ENCODE measurements at places on chromosomes 11 and 22. TPM values are rescaled to one million over a fixed set of nuclear protein-coding genes. Genes with fewer than 3 reads are reported as not detected.

NFAM1 gene
- 0.05 TPM for total RNA-seq

TSPAN18 gene
- total RNA-seq: 1.5 TPM

TRIOBP gene
- total RNA-seq: 33.3 TPM

DGCR6 gene
- total RNA-seq: 1.5 TPM

FAM180B gene
- total RNA-seq: 0.19 TPM

PIK3IP1 gene
- total RNA-seq: 12.4 TPM

C11orf52 gene
- not detected for total RNA-seq

SLC22A24 gene
- total RNA-seq: not detected

OR52H1 gene
- total RNA-seq: not detected

ARHGAP20 gene
- total RNA-seq: not detected

LRRN4CL gene
- total RNA-seq: 0.16 TPM

RBM4B gene
- 15.6 TPM for total RNA-seq

SYT8 gene
- not detected for total RNA-seq

NLRX1 gene
- 23.3 TPM for total RNA-seq

SHANK3 gene
- total RNA-seq: 0.17 TPM

KREMEN1 gene
- not detected for total RNA-seq

KRTAP5-1 gene
- total RNA-seq: not detected

RFPL1 gene
- total RNA-seq: not detected

LRFN4 gene
- total RNA-seq: 55.6 TPM

GAS2L1 gene
- 1.5 TPM for total RNA-seq

APOBEC3B gene
- total RNA-seq: 26.1 TPM

NNMT gene
- not detected for total RNA-seq

NUDT22 gene
- 72.6 TPM for total RNA-seq

SAA4 gene
- not detected for total RNA-seq

APOL4 gene
- 0.17 TPM for total RNA-seq
